ENCODE measurements at places on chromosomes 2 and 18.

DNA sequence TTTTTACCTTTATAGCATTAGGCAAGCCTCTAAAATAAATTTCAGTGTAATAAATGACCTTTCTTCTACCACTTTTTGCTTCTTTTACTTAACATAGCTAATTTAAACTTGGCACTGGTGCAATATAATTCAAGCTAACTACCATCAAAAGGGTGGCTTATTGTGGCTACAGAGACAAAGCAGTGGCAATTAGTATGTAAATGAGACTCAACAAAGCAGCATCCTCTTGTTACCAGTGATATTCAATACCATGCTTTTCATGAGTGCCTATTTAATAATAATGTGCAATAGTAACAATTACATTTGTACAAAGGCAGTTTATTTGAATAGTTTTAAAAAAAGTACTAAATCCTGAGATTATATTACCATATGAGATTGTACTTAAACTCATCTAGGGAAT is 93.4 kb downstream of the SOS1 start:
- no peak for DNase-seq

GRCh38 chr18:45690975-45691815 is 32.8 kb upstream of the SLC14A1 start:
- peak; percentile 85 for DNase-seq

- DNase-seq: no peak
Observed at GRCh38 chr2:74201196-74201595, 2.8 kb downstream of the MTHFD2 start.

DNA sequence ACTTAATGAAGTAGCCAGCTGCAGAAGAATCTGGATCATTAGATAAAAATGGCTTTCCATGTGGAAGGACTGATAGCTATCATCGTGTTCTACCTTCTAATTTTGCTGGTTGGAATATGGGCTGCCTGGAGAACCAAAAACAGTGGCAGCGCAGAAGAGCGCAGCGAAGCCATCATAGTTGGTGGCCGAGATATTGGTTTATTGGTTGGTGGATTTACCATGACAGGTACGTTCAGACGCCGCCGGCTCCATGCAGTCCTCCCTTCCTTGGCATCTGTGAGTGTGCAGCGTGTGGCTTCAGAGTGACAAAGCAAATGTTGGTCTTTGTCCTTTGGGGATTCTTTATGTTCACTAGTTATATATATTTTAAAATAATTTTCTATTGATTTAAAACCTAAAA is 1.8 kb downstream of the SLC5A7 start:
- no peak for DNase-seq
